ENCODE measurements at places on chromosomes 6 and 20.

- DNase-seq = peak; percentile 69
Measured at GRCh38 chr6:3383525-3383924, 73.3 kb downstream of the SLC22A23 start.

GRCh38 chr20:4573564-4574355, 147.9 kb upstream of the PRND start:
- DNase-seq = no peak

DNA sequence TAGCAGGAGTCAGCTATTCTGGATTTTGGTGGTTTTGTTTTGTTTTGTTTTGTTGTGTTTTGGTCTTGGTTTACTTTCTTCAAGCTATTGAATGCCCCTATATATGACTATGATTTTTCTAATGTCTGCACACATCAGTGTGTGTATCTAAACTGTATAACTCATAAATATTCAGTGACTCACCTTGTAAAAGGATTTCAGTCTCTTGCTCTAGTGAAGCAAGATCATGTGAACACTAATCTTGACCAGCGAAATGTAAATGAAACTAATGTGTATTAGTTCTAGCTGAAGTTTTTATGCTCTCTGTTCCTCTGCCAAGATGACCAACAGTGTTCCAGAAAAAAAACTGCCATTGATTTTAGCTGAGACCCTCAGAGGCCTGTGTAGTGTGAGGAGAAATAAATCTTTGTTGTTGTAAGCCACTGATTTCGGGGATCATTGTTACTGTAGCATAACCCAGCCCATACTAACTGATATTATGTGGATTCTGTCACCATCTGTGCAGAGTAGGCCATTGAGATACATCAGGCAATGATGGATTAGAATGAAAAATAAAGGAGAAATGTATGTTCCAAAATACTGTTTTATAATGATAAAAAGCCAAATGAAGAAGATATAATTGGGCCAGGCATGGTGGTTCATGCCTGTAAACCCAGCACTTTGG, 11.5 kb upstream of the BTBD9 start:
- no peak for DNase-seq

GRCh38 chr6:146339716-146340115, 203.9 kb upstream of the RAB32 start:
- no peak for DNase-seq

GRCh38 chr20:12916699-12917098, 92.1 kb upstream of the SPTLC3 start:
- DNase-seq = no peak

GRCh38 chr20:41044409-41045062, 15.9 kb downstream of the TOP1 start:
- no peak for DNase-seq

DNA sequence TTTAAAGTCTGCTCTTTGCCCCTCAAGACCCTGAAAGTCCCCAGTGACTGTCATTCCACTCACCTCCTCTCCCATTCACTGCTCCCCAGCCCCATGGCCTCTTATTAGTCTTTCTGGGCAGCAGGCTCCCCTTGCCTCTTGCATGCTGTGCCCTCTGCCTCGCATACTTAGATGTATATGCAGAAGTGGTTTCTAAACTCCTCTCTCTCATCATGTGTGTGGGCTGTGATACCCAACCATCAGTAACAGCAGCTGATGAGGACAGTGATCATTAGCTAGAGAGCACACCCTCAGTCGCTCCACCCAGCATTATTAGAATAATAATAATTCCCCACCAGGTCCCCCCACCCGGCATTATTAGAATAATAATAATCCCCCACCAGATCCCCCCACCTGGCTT, 14.5 kb downstream of the PKIG start:
- DNase-seq = no peak

GRCh38 chr20:34017610-34018009, 23.9 kb downstream of the RALY start:
- DNase-seq = no peak

DNA sequence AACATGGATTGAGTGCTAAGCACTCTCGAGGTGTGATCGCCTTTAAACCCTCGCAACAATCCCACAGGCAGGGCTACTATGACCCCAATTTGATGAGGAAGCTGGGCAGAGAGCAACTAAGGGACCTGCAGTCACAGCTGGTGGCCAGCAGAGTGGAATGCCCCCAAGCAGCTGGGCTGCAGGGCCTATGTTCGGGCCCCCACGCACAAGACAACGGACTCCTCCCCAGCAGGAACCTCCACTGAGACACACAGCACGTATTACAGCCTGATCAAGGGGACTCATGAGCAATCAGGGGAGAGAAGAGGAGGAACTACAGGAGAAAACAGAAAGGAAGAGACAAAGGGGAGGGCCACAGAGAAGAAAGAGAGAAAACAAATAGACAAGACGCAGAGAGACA, 21.7 kb downstream of the CST7 start:
- DNase-seq = no peak

GRCh38 chr6:129966125-129966524, 52.3 kb upstream of the L3MBTL3 start:
- DNase-seq = no peak

GRCh38 chr6:127385668-127386430, 42.4 kb upstream of the ECHDC1 start:
- no peak for DNase-seq

GRCh38 chr6:11209906-11210305, 22.6 kb downstream of the NEDD9 start:
- no peak for DNase-seq

DNA sequence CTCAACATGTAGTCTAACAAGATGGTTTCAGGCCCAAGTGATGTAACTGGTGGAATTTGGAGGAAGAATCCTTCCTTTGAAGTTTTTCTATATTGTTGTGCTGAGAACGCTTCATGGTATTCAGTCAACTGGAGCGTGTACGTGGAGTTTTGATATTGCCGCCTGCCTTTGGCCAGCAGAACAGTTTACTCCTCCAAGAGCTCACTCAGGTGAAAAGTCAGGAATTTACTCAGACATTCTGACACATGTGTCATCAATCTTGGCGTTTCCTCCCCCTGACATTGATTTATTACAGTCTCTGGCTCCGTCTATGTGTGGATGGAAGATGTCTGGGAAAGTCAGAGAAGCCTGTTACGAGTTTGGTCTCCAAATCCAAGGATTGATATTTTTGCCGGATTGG, 19.0 kb upstream of the TGM2 start:
- no peak for DNase-seq

GRCh38 chr6:141607956-141608355, 524.8 kb upstream of the GJE1 start:
- DNase-seq = no peak
